ENCODE measurements at places on chromosomes 6 and 20. TPM values are rescaled to one million over a fixed set of nuclear protein-coding genes. Genes with fewer than 3 reads are reported as not detected.

GRCh38 chr20:17971300-17972013 is 2.6 kb downstream of the MGME1 start:
- no peak for DNase-seq
- H3K36me3 ChIP-seq = peaks cover 4% of the 10 kb centered on the region
- no peaks in the 10 kb centered on the region for H3K27me3 ChIP-seq
- H3K4me3 ChIP-seq = no peak overlapping the region

DNA sequence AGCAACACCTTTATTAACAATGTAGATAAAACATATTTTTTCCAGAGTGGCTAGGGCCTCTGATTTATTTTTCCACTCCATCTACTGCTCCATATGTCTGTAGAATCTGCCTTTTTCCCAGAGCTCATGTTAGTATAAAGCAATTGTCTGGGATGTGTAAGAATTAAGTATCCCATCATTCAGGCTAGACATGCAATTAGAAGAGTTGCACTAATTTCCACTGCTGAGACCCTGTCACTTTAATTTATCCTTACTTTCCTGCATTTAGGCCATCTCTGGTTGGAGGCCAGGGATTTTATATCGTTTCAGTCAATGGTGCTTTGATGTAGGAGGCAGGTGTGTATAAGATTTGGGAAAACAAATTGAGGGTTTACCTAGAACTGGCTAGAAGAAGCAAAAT is 286.1 kb upstream of the POU3F2 start:
- no peak overlapping the region for H3K4me3 ChIP-seq
- no peak for DNase-seq
- peaks cover 37% of the 10 kb centered on the region for H3K27me3 ChIP-seq
- H3K36me3 ChIP-seq = no peaks in the 10 kb centered on the region

GRCh38 chr6:94350833-94351232 is 931.5 kb upstream of the EPHA7 start:
- H3K4me1 ChIP-seq = no peaks in the 10 kb centered on the region
- no peaks in the 10 kb centered on the region for H3K27me3 ChIP-seq
- H3K36me3 ChIP-seq = no peaks in the 10 kb centered on the region
- H3K27ac ChIP-seq = no peak overlapping the region
- H3K4me3 ChIP-seq = no peak overlapping the region

- DNase-seq = no peak
- H3K4me3 ChIP-seq = no peak overlapping the region
- no peak overlapping the region for H3K27ac ChIP-seq
- no peaks in the 10 kb centered on the region for H3K27me3 ChIP-seq
Measured at GRCh38 chr6:136753624-136754023, 38.7 kb downstream of the MAP3K5 start.

GRCh38 chr6:136773473-136773796 is 18.8 kb downstream of the MAP3K5 start:
- no peak for DNase-seq
- H3K27ac ChIP-seq = no peak overlapping the region
- H3K4me3 ChIP-seq = no peak overlapping the region
- peaks cover 16% of the 10 kb centered on the region for H3K4me1 ChIP-seq
- H3K27me3 ChIP-seq = no peaks in the 10 kb centered on the region
- H3K36me3 ChIP-seq = no peaks in the 10 kb centered on the region

GRCh38 chr6:166483573-166484250 is 101.0 kb upstream of the MPC1 start:
- H3K4me3 ChIP-seq = no peak overlapping the region
- no peak overlapping the region for H3K27ac ChIP-seq
- DNase-seq = no peak
- no peaks in the 10 kb centered on the region for H3K27me3 ChIP-seq
- H3K4me1 ChIP-seq = no peaks in the 10 kb centered on the region
- no peaks in the 10 kb centered on the region for H3K36me3 ChIP-seq

GRCh38 chr6:138577151-138577915 is 78.0 kb upstream of the NHSL1 start:
- no peak overlapping the region for H3K27ac ChIP-seq
- H3K4me1 ChIP-seq = no peaks in the 10 kb centered on the region
- H3K27me3 ChIP-seq = no peaks in the 10 kb centered on the region
- DNase-seq = no peak

DNA sequence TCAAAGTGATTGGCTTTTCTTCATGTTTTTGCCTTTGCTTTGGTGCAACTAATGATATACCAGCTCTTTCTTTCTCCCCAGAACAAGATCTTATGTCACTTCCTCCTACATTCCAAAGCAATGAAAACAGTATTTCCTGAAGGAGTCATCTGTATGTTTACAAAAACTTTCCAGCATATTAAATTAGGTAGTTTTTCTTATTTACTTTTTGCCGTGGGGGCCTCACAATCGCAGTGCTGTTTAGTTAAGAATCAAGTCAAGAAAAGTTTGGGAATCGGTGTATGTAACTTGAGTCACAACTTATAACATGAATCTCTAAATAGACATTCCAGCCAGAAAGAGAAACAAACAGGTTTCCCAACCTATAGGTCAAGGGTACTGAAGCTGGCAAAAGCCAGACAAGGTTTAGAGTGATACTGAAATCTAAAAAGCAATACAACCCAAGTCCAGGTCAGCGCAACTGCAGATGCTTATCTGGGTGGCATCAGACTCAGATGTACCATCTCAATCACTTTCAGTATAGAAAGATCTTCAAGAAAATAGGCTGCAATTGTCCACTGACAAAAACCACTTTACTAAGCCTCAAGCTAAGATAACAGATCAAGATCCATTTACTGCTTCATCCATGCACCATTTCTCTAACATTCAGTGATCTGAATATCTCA is 63.6 kb downstream of the IPCEF1 start:
- no peak overlapping the region for H3K27ac ChIP-seq
- no peaks in the 10 kb centered on the region for H3K4me1 ChIP-seq
- no peaks in the 10 kb centered on the region for H3K27me3 ChIP-seq
- no peak overlapping the region for H3K4me3 ChIP-seq
- no peak for DNase-seq

GRCh38 chr6:117976030-117976651 is 69.1 kb downstream of the SLC35F1 start:
- H3K36me3 ChIP-seq = no peaks in the 10 kb centered on the region
- DNase-seq = peak; percentile 49
- H3K27ac ChIP-seq = no peak overlapping the region
- no peaks in the 10 kb centered on the region for H3K27me3 ChIP-seq
- H3K4me1 ChIP-seq = no peaks in the 10 kb centered on the region

GRCh38 chr6:84512391-84512790 is 252.0 kb downstream of the TBX18 start:
- no peak overlapping the region for H3K27ac ChIP-seq
- H3K27me3 ChIP-seq = no peaks in the 10 kb centered on the region
- no peaks in the 10 kb centered on the region for H3K4me1 ChIP-seq
- H3K4me3 ChIP-seq = no peak overlapping the region
- H3K36me3 ChIP-seq = no peaks in the 10 kb centered on the region
- no peak for DNase-seq

DNA sequence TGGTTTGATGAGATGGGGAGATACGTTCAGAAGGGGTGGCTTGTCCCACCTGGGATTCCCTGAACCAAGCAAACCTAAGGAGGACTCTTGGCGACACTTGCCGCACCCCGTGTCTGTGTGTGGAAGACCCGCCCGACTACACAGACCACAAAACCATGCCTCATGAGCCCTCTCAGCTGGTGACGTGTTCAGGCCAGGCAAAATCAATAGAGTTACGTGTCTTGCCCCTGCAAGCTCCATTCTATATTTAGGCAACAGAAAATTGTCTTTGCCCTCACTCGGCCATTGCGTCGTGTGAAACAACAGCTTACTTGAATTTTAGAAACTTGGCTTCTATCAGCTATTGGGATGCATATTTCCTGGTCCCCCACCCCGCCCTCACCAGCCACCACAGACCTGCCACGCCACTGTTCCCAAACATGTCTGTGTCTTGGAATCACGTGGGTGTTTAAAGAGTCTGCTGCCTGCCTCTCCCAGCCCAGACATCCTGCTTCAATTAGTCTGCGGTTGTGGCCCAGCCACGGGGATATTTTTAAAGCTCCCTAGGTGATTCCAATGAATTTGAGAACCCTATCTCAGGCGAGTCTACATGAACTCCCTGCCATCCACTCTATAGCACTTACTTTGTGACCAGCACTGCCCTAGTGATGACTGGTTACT is 279.2 kb upstream of the EXOC2 start:
- H3K27ac ChIP-seq = no peak overlapping the region
- H3K27me3 ChIP-seq = no peaks in the 10 kb centered on the region
- H3K4me3 ChIP-seq = no peak overlapping the region
- DNase-seq = no peak
- no peaks in the 10 kb centered on the region for H3K4me1 ChIP-seq
- no peaks in the 10 kb centered on the region for H3K36me3 ChIP-seq

DNA sequence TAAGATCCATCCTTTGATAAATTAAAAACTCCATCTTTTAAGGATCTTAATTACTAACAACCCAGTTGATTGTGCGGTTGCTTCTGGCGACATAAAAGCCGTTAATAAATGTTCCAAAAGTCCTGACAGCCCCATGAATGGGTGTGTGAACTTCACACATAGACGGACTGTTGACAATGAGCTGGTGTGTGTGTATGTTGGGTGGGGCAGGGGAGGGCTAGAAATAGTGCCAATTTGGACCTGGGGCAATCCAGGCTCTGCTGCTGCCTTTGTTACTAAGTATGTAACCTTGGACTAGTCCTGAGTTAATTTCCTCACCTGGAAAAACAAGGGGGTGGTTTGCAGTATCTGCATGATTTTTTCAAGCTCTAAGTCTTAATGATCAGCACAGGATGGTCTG is 4.2 kb downstream of the MAS1 start:
- no peaks in the 10 kb centered on the region for H3K36me3 ChIP-seq
- no peak overlapping the region for H3K4me3 ChIP-seq
- no peak overlapping the region for H3K27ac ChIP-seq
- peaks cover 43% of the 10 kb centered on the region for H3K27me3 ChIP-seq
- no peaks in the 10 kb centered on the region for H3K4me1 ChIP-seq
- no peak for DNase-seq

DNA sequence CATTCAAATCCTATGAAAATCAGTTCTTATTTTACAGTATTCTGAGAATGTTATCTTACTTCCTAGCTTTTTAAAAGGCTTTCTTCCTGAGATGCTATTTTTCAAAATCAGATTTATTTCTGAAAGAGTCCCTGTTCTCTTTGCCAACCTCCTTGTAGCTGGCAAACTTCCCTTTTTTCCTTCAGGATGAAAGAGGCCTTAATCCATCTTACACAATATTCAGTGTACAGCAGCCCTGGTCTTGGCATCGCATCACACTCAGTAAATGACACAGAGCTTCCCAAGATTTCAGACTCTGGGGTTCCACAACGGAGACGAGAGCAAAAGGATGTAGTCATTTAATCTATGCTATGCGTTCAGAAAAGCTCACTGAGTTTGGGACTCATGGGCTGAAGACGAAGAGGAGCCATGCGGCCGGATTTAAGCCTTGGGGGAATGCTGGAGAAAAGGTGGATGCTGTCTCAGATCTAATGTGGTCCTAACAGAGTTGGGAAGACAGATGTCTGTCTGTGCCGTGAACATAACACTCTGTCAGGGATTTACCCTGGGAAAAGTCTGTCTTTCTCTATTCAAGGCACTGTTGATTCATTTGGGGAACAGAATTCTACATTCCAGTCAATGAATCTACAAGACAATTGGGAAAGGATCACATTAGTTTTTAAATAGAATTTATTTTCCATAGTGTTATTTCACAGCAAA is 616.4 kb upstream of the AGPAT4 start:
- H3K4me3 ChIP-seq = no peak overlapping the region
- DNase-seq = no peak
- H3K4me1 ChIP-seq = no peaks in the 10 kb centered on the region
- peaks cover 23% of the 10 kb centered on the region for H3K27me3 ChIP-seq

DNA sequence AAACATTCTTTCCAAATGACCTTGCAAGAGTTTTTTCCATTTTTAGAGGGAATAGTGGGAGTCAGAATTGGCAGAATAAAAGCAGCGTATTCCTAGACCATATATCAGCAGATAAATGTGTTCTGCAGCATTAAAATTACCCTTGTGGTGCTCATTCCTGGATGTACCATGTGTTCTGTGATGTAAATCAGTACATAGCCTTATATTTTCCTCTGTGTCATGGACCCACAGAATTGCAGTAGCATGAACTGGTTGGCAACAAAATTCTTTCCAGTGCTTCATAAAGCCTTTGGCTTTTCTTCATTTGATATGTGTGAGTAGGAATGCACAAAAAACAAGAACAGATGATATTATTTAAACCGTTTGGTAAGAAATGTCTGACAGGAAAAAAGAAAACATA is 32.5 kb downstream of the ANKEF1 start:
- H3K36me3 ChIP-seq = no peaks in the 10 kb centered on the region
- H3K27ac ChIP-seq = no peak overlapping the region
- no peak for DNase-seq
- H3K4me1 ChIP-seq = no peaks in the 10 kb centered on the region
- H3K27me3 ChIP-seq = no peaks in the 10 kb centered on the region
- no peak overlapping the region for H3K4me3 ChIP-seq

DNA sequence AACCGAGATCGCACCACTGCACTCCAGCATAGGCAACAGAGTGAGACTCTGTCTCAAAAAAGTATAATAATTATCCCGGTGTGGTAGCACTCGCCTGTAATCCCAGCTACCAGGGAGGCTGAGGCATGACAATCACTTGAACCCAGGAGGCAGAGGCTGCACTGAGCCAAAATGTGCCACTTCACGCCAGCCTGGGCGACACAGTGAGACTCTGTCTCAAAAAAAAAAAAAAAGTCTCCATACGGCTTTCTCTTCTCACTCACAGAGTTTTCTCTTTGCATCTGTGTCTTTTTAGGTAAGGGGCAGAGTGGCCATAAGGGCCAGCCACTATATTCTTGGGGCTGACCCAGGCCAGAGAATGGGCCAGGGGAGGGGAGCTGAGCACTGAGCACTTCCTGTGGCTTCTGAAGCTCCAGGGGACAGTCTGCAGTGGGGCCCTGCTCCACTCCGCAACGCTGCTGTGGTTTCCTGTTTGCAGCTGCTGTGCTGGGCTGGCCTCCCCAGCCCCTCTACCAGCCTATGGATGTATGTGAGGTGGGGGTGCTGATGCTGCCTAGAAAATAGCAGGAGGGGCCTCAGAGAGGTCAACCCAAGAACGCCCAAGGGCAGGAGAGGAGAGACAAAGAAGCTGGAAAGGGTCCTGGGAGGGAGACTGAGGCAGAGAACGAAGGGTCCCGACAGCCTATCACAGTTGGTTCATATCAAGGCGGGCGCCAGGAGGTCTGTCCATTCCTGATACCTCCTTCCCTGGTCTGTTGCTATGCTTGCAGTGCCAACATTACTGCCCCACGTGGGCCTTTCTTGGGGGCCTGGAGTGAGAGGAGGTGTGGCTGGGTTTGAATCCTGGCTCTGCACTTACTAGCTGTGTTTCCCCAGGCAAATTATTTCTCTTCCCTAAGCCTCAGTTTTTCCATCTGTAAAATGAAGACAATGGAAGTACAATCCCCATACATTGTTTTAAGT is 16.0 kb downstream of the SLA2 start:
- H3K4me3 ChIP-seq = no peak overlapping the region
- no peak for DNase-seq
- no peaks in the 10 kb centered on the region for H3K4me1 ChIP-seq
- H3K36me3 ChIP-seq = no peaks in the 10 kb centered on the region
- H3K27ac ChIP-seq = no peak overlapping the region

The GFOD1 gene
- total RNA-seq = 3.8 TPM

The ARID1B gene
- total RNA-seq = 35.6 TPM

The DACT2 gene
- total RNA-seq = not detected

The SLC22A1 gene
- total RNA-seq = 0.86 TPM

The FKBP1C gene
- total RNA-seq = 1.6 TPM

The IMPG1 gene
- total RNA-seq = not detected

The C6orf118 gene
- not detected for total RNA-seq

The SALL4 gene
- 1.9 TPM for total RNA-seq

All from HCT116 (cell line).